ENCODE measurements at places on chromosomes 16 and 17. TPM values are rescaled to one million over a fixed set of nuclear protein-coding genes. Genes with fewer than 3 reads are reported as not detected.

Gene TBC1D28
- not detected for total RNA-seq

Gene CLEC10A
- total RNA-seq, result 1.2 TPM

GRCh38 chr16:15434425-15435215, at the start of gene BMERB1:
Gene BMERB1, plus strand, starts transcription at chr16:15434588. Its CDS starts 66 bp downstream, at chr16:15434654.
- peak; percentile 71 for DNase-seq
- H3K4me1 ChIP-seq, result peaks cover 23% of the 10 kb centered on the region
- H3K27me3 ChIP-seq, result no peaks in the 10 kb centered on the region
- no peaks in the 10 kb centered on the region for H3K36me3 ChIP-seq

GRCh38 chr17:79659376-79659775, 48.5 kb upstream of the RBFOX3 start:
- H3K27me3 ChIP-seq, result no peaks in the 10 kb centered on the region
- DNase-seq, result no peak
- no peak overlapping the region for H3K4me3 ChIP-seq
- no peaks in the 10 kb centered on the region for H3K4me1 ChIP-seq

DNA sequence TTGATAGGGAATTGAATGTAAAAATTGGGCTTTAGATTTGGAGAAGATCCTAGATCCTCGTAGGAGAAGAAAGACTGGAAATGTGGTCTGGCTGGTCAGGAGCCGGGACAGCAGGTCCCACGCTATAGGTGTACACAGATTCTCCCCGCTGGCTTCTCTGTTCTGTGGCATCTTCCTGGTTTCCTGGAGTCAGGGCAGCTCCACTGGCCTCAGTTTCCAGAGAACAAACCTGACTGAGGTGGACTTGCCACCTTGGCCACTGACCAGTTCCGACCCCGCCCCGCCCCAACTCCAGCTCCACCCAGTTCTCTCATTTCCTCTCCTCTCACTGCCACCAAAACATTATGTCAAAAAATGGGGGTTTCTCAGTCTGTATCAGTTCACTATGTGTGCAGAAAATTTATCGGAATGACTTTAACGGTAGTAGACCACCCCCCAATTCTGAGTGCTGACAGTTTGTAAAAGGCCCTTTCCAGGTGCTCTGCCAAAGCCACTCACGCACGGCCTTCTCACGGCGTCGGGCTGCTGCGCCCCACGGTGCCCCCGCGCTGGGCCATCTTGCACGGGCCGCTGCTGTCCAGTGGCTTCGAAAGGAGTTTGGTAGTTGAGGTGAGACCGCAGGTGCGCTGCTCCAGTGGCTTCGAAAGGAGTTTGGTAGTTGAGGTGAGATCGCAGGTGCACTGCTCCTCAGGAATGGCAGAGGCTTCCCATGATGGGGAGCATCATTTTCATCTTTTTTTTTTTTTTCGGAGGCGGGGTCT, 161.4 kb upstream of the CHMP6 start:
- no peaks in the 10 kb centered on the region for H3K4me1 ChIP-seq
- no peak for DNase-seq
- H3K27me3 ChIP-seq, result no peaks in the 10 kb centered on the region
- H3K4me3 ChIP-seq, result no peak overlapping the region

GRCh38 chr16:4700997-4701743, 7.8 kb downstream of the NUDT16L1 start:
- no peaks in the 10 kb centered on the region for H3K27me3 ChIP-seq
- DNase-seq, result peak; percentile 78
- no peak overlapping the region for H3K27ac ChIP-seq
- H3K4me1 ChIP-seq, result no peaks in the 10 kb centered on the region
- no peaks in the 10 kb centered on the region for H3K36me3 ChIP-seq

DNA sequence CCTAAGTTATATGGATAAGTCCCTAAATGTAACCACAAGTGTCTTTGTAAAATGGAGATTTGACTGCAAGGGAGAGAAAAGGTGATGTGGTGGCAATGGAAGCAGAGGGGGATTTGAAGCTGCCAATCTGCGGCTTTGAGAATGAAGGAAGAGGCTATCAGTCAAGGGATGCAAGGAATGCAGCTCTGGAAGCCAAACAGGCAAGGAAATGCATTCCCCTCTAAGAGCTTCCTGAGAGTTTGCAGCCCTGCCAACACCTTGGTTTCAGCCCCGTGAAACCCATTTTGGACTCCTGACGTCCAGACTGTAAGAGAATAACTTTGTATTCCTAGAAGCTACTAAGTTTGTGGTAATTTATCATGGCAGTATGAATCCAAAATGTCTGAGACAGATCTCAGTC, 167.3 kb upstream of the MPHOSPH6 start:
- no peaks in the 10 kb centered on the region for H3K36me3 ChIP-seq
- no peaks in the 10 kb centered on the region for H3K27me3 ChIP-seq
- no peaks in the 10 kb centered on the region for H3K4me1 ChIP-seq
- H3K4me3 ChIP-seq, result no peak overlapping the region

DNA sequence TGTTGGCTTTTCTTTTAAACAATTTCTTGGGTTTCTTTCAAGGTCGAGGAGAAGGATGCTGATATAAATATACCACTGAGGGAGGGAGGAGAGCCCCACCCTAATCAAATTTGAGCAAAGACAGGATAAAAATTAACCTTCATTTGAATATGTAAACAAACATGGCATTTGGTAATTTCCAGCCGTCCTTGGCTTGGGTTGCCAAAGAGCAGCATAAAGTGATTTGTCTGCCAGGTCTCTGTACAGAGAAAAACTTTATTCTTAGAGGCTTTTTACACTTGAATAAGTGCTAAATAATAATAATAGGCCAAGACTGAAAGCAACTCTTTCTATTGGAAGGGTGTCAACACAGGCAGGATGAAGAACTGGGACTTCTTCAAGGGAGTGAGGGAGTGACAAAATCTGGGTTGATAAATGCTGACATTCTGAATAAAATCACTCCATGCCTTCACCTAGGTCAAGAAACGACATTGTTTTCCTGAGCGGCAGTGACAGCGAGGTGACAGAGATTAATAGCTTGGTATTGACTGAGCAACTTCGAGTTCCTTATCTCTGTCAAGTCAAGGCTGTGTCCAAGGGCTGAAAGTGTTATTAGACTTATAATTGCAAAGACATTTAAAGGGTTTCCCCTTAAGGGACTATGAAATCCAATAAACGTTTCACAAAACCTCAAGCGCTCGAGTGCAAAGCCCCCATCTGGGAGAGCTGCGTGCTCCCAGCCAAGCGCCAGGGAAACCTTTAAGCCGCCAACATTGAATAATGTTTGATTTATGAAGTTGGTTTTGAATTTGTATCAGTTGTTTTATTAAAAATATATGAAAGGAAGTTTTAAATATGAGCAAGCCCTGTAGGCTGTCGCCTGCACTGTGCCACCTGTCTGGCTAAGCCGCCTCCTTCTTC, 269.5 kb upstream of the N4BP1 start:
- no peak overlapping the region for H3K27ac ChIP-seq
- H3K4me3 ChIP-seq, result no peak overlapping the region
- H3K36me3 ChIP-seq, result no peaks in the 10 kb centered on the region
- H3K27me3 ChIP-seq, result no peaks in the 10 kb centered on the region
